A549 (cell line): ENCODE measurements at places on chromosomes 12 and 14. TPM values are rescaled to one million over a fixed set of nuclear protein-coding genes. Genes with fewer than 3 reads are reported as not detected.

STYK1 gene
- 0.21 to 0.54 TPM (median 0.32 TPM) in 3 replicates for polyA plus RNA-seq

INHBC gene
- not detected in 3 replicates for polyA plus RNA-seq

NRIP2 gene
- polyA plus RNA-seq: not detected in 3 replicates

CLEC12A gene
- not detected in 3 replicates for polyA plus RNA-seq

SERPINA12 gene
- polyA plus RNA-seq: not detected in 3 replicates

WDR20 gene
- 19.5 to 21.6 TPM (median 20.4 TPM) in 3 replicates for polyA plus RNA-seq

ACOT6 gene
- not detected in 3 replicates for polyA plus RNA-seq

PPP4R4 gene
- polyA plus RNA-seq: 0.08 to 0.21 TPM (median 0.12 TPM) in 3 replicates

TAS2R9 gene
- not detected in 3 replicates for polyA plus RNA-seq

GOLGA3 gene
- polyA plus RNA-seq: 22.1 to 23.7 TPM (median 23.0 TPM) in 3 replicates

OTX2 gene
- polyA plus RNA-seq: not detected in 3 replicates

LMNTD1 gene
- polyA plus RNA-seq: not detected in 3 replicates

DCAF4 gene
- polyA plus RNA-seq: 18.4 to 18.9 TPM (median 18.8 TPM) in 3 replicates

CNTN1 gene
- polyA plus RNA-seq: 59.0 to 71.1 TPM (median 69.7 TPM) in 3 replicates

OASL gene
- polyA plus RNA-seq: 0.64 to 0.94 TPM (median 0.90 TPM) in 3 replicates

ESRRB gene
- 0.15 to 0.25 TPM (median 0.20 TPM) in 3 replicates for polyA plus RNA-seq

ADCY6 gene
- polyA plus RNA-seq: 18.2 to 20.8 TPM (median 19.8 TPM) in 3 replicates

PRPH gene
- polyA plus RNA-seq: 0.42 to 0.67 TPM (median 0.50 TPM) in 3 replicates

ADCK1 gene
- polyA plus RNA-seq: 6.3 to 7.3 TPM (median 6.6 TPM) in 3 replicates

CEP83 gene
- polyA plus RNA-seq: 7.0 to 9.8 TPM (median 8.5 TPM) in 3 replicates

KRT79 gene
- 0.08 TPM in 1 of 3 replicates, not detected in the others for polyA plus RNA-seq

HELB gene
- 1.1 to 1.3 TPM (median 1.1 TPM) in 3 replicates for polyA plus RNA-seq

FAM186B gene
- 0.05 to 0.11 TPM (median 0.08 TPM) in 3 replicates for polyA plus RNA-seq

ATL1 gene
- polyA plus RNA-seq: 4.2 to 6.6 TPM (median 5.1 TPM) in 3 replicates

NOXRED1 gene
- 0.16 to 0.22 TPM (median 0.18 TPM) in 3 replicates for polyA plus RNA-seq

ETFRF1 gene
- 11.5 to 13.3 TPM (median 12.3 TPM) in 3 replicates for polyA plus RNA-seq
